Caco-2 (cell line): ENCODE measurements at places on chromosomes 12 and 14. TPM values are rescaled to one million over a fixed set of nuclear protein-coding genes. Genes with fewer than 3 reads are reported as not detected.

DNA sequence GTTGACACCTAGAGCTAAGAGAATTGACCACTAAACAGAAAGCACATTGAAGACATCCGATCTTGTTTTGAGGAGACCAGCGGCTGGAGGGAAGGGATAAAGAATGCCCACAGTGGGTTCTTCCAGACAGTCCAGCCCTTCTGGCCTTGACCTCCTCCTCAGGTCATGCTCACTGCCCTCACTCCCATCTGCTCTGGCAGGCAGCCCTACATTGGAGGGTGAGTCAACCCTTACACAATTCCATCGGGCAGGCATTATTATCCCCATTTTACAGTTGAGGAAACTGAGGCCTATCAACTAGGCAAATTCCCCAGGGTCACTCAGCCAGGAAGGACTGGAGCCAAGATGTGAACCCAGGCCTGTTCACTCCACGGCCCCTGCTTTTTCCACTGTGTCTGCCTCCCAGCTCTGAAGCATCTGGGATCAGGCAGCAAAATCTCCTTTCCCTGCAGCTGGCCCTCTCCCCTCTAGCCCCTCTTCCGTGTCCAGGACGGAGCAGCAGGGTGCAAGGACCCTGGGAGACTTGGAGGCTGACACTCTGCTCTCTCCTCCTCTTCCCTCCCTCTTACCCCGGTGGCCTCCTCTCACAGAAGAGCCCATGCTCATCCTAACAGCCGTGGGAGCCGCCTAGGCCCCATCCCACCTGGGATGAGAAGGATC is 5.3 kb downstream of the SCNN1A start:
- peak overlapping the region; percentile 89 for H3K27ac ChIP-seq
- H3K27me3 ChIP-seq, result no peaks in the 10 kb centered on the region
- H3K4me3 ChIP-seq, result no peak overlapping the region
- no peak for DNase-seq

DNA sequence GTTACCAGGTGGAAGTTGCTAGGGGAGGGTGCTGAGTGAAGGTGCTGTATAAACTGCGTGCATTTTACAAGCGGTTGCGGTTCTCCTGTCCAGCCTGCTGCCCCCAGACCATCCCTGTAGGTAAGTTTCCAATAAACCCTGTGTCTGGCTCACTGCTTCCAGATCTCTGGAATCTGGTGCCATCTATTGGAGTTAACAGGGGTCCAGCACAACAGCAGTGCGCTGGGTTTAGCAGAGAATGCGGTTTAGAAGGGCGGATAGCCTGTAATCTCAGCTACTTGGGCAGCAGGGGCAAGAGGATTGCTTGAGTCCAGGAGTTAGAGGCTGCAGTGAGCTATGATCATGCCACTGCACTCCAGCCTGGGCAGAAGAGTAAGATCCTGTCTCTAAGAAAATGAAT is 4.9 kb downstream of the AACS start:
- no peaks in the 10 kb centered on the region for H3K27me3 ChIP-seq
- H3K36me3 ChIP-seq, result peaks cover 1% of the 10 kb centered on the region; the same call in 1 of the 2 replicates
- no peak overlapping the region for H3K27ac ChIP-seq
- no peaks in the 10 kb centered on the region for H3K4me1 ChIP-seq
- DNase-seq, result no peak
- H3K4me3 ChIP-seq, result no peak overlapping the region

The FOXM1 gene
- 217 and 222 TPM in 2 replicates for total RNA-seq

The KRT83 gene
- total RNA-seq, result not detected in 2 replicates

DNA sequence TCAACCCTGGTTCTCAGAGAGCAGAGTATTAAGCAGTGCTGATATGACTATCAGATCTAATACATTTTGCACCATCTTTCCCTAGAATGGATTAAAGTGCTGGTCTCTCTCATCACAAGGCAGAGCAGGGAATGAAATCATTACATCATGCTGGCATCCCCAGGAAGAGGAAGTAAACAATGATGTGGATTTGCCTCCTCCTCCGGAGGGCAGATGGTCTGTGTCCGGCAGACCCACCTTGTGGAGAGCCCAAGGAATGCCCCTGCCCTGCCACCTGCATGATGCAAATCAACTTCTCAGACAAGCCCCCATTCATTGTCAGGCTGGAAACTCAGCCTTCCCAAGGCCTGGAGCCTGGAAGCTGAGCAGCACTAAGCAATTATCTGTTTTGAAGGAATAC is 1149.1 kb downstream of the VRK1 start:
- no peak overlapping the region for H3K4me3 ChIP-seq
- no peak overlapping the region for H3K27ac ChIP-seq
- no peak for DNase-seq
- no peaks in the 10 kb centered on the region for H3K27me3 ChIP-seq
- H3K36me3 ChIP-seq, result no peaks in the 10 kb centered on the region

DNA sequence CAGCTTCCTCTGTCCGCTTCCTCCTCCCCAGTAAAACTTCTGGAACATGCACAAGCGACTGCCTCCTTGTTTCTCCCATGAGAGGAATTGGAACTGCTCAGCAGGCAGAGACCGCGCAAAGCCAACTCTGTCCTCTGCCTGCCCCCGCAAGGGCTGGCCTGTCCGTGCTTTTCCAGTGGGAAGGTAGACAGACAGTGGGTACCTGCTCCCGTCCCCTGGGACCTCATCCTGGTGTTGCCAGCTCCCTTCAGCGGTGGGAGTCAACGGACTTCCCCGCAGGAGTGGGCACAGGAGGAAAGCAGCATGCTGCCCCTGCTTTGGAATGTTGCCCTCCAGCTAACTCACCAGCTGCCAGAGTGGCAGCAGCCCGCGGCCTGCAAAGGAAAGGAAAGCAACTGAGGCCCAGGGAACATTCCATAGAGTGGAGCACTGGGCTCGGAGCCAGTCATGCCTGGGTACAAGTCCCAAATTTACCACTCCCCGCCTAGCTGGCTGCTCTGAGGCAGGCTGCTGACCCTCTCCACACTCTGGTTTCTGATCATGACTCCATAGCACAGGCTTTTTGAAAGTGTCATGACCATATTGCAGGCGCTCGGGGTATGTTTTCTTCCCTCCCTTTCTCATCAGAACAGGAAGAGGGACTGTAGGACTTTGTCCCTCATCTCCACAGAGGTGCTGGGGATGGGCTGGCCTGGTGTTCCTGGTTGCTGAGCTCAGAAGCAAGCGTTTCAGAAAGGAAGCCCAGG is 89.2 kb upstream of the CLMN start:
- H3K36me3 ChIP-seq, result no peaks in the 10 kb centered on the region
- no peak overlapping the region for H3K27ac ChIP-seq
- no peak for DNase-seq
- no peak overlapping the region for H3K4me3 ChIP-seq
- H3K4me1 ChIP-seq, result no peaks in the 10 kb centered on the region
- no peaks in the 10 kb centered on the region for H3K27me3 ChIP-seq

DNA sequence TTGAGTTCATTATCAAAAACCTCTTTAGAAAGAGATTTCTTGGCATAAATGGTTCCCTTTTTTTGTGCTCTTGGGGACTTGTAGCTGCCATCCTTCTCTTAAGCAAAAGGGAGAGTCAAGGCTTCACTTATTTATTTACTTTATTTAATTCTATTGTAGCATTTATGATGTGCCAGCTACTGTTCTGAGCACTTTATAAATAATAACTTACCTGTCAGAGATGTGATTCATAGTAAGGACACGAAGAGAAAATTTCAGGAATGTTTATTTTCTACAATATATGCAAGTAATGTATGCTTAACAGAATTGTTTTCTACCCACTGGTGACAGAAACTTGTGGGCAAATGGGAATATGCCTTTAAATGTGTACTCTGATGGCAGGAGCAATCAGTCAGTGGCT is 33.3 kb downstream of the TMEM117 start:
- H3K27me3 ChIP-seq, result no peaks in the 10 kb centered on the region
- no peaks in the 10 kb centered on the region; the same call in 1 of the 2 replicates for H3K36me3 ChIP-seq
- H3K4me1 ChIP-seq, result no peaks in the 10 kb centered on the region
- H3K4me3 ChIP-seq, result no peak overlapping the region
